ENCODE measurements at places on chromosomes 13 and 19.

DNA sequence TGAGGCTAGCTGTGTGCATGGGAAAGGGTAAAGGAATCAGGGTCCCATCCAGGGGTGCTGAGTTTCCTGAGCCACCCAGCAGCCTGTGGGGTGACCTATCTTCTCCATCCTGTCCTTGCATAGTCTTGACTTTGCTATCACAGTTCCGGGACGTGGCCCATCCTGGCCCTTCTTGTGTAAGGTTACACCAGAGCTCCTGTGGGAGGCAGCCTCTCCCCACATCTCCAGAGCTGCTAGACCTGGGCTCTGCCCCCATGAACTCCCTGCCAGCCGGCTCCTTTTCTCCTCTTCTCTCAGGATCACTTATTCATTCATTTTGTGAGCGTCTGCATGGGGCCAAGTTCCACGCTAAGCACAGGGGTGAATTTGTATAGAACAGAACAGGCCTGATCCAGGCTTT lies 238.9 kb downstream of the TSHZ3 start:
- DNase-seq: no peak

- no peak for DNase-seq
These were observed 89.8 kb upstream of the LSM14A start for GRCh38 chr19:34082289-34083077.

DNA sequence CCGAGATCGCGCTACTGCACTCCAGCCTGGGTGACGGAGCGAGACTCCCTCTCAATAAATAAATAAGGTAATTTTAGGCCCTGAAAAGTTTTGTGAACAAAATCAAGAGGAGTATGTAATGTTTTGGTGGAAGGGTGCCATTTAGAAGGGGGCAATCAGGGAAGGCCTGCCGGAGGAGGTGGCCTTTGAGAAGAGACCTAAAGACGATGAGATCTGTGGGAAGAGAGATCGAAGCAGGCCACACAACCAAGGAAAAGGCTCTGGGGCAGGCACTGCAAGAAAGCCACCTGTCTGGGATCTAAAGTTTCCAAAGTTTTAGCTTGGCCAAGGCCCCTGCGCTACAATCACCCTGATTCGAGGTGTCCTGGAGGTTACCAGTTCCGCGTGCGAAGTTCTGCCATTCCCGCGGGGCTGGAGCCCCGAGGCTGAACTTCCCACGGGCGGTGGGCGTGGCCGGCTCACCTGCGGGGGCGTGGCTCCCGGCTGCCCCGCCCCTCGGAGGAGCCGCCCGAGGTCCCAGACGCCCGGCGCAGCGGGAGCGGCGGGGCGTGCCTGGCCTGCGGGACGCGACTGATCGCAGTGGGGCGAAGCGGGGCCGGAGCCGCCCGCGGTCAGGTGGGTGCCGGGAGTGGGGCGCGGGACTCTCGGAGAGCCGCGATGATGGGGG lies at the start of gene KLC3:
Gene KLC3 (plus strand): TSS at position 519 of the 667 bp plus-strand sequence. CDS start 4,792 bp downstream, outside the sequence.
- no peak for DNase-seq

DNA sequence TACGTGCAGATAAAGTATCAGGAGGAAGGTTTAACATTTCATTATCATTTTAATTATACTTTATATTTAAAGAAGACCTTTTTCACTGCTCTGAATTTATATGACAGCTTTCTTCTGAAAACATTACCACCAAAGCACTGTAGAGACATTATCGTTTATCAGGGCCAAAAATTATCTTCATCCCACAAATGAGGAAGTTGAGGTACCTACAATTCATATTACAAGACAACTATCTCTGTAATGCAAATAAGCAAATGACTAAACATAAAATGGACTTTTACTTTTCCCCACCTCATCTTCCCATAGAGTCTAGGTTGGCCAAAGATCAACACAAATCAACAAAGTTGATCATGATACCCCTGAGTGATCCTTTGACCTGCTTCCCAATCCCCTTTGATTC lies 30.9 kb upstream of the SMAD9 start:
- DNase-seq: no peak

DNA sequence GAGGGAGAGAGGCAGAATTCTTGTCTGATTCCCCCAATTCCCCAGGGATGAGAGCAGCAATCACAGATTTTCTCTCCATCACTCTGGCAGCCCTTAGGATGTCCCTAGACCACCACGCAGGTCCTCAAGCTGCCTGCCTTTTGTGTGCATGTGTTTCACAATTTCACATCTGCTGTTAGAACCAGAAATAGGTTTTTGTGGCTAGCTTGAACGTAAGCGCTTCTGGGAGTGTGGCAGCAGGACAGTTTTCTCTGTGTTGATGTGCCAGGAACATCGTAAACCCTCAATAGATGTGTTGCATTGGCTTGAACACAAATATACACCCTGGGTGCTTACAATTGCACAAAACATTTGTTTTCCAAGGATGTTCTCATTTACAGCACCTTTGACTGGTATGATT lies 78.8 kb upstream of the TMTC4 start:
- DNase-seq: no peak

DNA sequence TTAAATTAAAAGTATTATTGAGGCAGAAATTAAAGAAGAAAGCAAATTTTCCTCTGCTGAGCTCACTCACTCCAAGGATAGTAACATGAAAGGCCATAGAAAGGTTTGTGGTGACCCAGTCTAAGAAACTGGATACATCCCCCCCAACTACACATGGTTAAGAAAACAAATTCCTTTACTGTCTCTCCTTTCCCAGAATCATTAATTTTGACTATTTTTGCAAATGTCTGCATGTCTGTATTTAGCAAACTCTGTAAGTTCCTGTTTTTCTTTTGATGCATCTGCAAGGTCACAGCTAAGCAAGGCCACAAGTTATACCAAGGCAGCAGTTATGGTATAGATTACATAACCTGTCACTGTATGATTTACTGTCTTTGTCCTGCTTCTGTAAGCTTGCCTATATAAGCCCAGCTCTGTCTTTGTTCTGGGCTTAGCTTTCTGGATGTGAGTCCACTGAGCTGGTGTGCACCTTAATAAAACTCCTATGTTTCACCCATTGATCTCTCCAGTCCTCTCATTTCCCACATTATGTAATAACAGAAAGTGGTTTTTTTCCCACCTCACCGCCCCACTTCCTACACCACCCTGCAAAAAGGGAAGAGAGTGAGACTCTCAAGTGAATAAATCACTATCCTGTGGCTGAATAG lies 8.5 kb upstream of the ZNF83 start:
- DNase-seq: no peak

DNA sequence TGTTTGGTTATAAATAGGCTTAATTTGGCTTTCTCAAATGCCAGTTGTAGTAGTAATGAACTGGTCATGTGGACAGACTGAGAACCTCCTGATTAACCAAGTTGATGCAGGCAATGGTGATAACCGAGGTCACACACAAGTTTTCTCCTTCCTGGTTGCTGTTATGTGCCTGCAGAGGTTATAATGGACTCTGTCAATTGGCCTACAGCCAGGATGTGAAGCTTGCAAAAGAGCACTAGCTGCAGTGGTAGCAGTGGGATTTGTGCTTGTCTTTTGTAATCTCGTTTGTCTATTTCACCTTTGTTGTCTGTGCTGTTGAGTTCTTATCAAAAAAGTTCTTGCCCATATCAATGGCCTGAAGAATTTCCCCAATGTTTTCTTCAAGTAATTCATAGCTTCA lies 20.6 kb downstream of the OR10H3 start:
- no peak for DNase-seq

- DNase-seq: no peak
These were observed 50.0 kb downstream of the GAS6 start for GRCh38 chr13:113813749-113814434.

DNA sequence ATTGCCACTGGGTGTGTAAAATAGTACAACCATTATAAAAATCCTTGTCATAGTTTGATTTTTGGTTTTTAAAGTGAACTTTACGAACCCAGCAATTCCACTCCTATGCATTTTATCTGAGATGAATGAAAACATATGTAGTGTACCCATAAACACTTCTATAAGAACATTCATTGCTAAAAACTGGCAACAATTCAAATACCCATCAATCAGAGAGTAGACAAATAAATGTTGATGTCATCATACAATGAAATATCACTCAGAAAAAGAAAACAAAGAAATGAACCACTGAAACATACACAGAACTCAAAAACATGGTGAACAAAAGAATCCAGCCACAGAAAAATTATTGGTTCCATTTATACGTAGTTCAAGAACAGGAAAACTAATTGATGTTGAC lies 202.3 kb downstream of the ABCC4 start:
- no peak for DNase-seq

- DNase-seq: no peak
These were observed 2.3 kb upstream of the C19orf84 start for GRCh38 chr19:51392701-51393100.

DNA sequence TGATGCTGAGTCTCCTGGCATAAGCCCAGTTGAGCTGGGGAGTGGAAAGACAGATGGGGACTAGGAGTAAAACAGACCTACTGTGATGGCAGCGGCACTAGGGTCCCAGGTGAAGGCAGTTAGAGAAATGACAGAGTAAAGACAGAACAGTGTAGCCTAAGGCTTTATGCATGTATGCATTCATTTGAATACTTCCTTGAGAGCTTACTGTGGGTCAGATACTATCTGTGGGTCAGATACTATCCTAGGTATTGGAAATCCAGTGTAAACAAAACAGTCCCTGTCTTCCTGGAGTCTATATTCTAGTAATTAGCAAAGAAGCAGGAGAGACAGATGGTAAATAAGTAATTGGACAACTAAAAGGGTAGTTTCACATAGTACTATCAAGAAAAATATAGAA lies 73.7 kb upstream of the LRCH1 start:
- no peak for DNase-seq

DNA sequence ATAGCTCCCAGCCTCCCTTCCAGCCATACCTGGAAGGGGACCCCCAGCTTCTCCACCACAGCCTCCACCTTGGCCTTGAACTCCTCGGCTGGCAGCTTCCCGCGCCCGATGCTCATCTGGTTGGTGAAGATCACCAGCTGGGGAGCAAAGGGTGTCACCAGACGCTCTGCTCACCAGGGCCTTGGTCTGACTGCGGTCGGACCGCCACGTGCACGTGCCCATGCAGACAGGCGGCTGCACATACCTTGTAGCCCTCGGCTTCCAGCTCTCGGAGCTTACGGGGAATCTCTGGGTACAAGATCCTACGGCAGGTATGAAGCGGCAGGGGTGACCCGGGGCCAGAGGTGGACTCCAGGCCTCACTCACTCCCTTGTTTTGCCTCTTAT lies 3.4 kb downstream of the PNKP start:
- no peak for DNase-seq

- DNase-seq: no peak
These were observed 69.9 kb upstream of the KCTD15 start for GRCh38 chr19:33726756-33727155.

- DNase-seq: no peak
These were observed 5.4 kb downstream of the ADGRE2 start for GRCh38 chr19:14772995-14773394.

DNA sequence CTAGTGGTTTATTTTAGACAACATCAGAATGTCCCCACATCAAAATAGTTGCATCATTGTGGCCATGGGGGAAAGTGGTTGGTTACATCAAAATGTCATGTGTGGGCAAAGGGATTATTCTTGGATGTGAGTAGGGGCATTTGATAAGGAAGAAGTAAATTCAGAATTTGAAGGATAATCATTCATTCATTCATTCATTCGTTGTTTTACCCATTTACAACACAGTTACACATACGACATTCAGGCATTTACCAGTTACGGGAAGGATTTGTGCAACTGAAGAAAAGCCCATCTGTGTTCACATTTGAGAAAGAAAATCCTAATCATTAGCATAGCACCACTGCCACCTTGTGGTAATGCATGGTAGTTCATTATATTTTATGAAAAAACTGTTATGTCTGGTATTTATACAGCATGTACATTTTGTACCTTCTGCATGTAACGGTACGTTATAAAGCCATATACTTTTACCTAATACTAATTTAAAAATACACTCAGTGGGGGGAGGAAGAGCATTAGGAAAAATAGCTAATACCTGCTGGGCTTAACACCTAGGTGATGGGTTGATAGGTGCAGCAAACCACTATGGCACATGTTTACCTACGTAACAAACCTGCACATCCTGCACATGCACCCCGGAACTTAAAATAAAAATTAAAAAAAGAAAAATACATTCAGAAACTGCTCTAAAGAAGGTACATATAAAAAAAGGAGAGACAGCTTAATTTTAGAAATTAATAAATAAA lies 62.1 kb downstream of the DGKH start:
- DNase-seq: no peak

DNA sequence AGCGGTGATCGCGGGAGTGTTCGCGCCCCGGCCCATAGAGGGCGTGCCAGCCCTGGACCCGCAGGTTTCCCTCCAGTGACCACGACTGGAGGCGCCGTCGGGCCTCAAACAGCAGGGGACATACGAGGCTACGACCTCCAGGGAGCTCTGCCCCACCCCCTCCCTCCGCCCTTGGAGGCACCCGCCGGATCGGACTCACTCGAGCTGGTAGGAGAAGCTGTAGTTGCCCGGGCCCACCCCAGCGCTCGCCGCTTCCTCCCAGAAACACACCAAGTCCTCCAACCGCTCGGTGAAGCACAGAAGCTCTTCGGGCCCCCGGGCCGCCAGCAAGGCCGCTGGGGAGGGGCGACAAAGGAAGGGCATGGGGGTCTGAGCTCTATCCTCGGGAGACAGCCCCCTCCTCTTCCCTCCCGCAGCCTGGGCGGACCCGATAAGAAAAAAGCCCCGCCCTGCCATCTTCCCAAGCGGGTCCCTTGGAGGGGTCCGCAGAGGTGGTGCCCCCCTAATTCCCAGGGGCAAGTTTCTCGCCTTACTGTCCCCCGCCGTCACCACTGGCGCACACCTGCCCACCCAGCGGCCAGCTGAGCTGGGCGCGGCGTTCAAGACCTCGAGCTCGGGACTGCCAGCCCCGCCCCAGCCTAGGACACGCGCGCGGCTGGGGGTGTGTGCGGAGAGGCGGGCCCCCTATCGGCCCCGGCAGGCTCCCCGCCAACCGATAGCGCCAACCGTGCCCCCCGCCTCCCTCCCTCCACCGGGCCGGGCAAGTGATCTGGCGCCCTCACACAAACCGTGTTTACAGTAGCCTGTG lies 1.0 kb downstream of the EPOR start:
- peak; percentile 53 for DNase-seq

DNA sequence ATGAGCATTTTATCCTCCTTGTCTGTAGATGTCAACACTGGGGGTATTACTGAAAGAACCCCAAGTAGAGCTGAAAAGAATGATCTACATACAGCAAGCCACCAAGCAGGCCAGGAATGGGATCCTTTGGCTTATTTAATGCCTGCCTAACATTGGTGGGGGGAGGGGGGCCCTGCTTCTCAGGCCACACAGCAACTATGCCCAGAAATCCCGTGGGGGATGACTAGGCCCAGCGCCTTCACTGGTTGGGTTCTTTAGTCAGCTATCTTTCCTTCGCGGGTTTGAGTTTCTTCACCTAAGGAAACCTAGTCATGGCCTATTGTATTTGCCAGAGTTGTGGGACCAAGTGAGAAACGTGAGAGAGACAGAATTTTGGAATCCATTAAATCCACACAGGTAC lies 80.5 kb downstream of the CCNA1 start:
- DNase-seq: no peak

DNA sequence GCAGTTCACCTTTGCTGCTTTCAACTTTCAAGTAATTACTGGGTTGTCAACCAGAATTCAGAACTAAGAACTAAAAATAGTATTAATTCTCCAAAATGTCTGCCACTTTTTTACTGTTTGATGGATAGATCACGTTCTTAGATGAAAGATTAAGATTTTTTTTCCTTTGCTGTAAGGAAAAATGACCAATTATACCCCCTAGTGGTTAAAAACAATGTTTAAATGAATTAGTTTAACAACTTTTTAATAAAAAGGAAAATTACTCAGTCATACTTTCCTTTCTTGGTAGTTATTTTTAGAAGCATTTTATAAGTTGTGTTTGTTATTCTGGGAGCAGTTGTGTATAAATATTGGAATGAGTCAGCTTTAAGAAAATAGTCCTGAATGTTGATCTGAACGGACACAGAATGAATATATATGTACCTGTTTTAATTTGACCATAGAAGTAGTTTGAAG lies 4.6 kb downstream of the TM9SF2 start:
- peak; percentile 43 for DNase-seq

Measured in SW 1271 (cell line).